CD4-positive, CD25-positive, alpha-beta regulatory T cell (primary cell): ENCODE measurements at places on chromosomes 11 and 22. TPM values are rescaled to one million over a fixed set of nuclear protein-coding genes. Genes with fewer than 3 reads are reported as not detected.

The C11orf16 gene
- total RNA-seq = not detected

- no peak for DNase-seq
- no peak overlapping the region for H3K27ac ChIP-seq
- H3K4me3 ChIP-seq = no peak overlapping the region
- no peaks in the 10 kb centered on the region for H3K27me3 ChIP-seq
- no peaks in the 10 kb centered on the region for H3K4me1 ChIP-seq
Observed at GRCh38 chr11:12922418-12922817, 86.7 kb upstream of the RASSF10 start.

The SLC25A18 gene
- not detected for total RNA-seq

DNA sequence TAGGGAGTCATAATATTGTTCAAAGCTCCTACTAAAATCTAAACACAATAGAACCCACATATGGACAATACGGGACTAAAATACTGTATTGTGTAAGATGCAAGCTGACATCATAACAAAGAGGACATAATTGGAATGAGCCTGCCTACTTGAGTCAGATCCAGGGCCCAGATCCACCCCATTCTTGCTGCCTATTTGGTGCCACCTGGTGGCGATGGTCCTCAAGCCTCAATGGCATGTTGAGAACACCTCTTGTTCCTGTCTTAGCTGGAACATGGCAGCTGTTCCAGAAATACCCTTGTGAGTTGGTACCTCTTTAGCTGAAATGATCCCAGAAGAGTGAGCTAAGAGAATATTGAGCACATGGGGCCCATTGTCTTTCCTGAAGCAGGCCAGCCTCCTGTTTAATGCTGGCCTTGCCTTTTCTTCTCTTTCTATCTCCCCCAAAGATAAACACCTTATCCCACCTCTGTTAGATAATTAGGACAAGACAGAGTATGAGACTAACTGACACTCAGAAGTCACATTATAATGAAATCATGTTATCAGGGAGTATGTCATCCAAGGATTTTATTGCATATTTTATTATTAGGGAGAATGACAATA, 680.9 kb upstream of the ANO5 start:
- H3K36me3 ChIP-seq = no peaks in the 10 kb centered on the region
- H3K4me3 ChIP-seq = no peak overlapping the region
- H3K4me1 ChIP-seq = no peaks in the 10 kb centered on the region
- DNase-seq = no peak

The SCGB1D2 gene
- not detected for total RNA-seq
